RCC 7860 (cell line): ENCODE measurements at places on chromosomes 7 and 10.

DNA sequence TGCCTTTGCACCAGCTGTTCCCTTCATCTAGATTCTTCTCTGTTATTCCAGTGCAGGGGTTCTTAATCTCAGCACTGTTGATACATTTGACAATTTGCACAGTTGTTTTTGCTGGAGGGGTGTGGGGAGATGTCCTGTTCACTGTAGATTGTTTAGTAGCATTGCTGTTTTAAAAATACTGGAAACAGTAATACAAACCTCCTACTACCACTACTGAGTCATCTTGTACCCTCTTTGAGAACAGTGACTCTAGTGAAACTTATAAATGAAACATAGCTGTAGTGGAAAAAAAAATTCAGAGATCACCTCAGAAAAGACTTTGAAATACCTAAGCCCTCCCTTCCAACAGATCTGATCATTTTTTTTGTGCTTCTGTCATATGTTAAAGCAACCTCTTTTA lies 154.8 kb upstream of the TMEM196 start:
- DNase-seq: no peak

- no peak for DNase-seq
Observed at GRCh38 chr7:101390901-101391301, 28.2 kb downstream of the COL26A1 start.

DNA sequence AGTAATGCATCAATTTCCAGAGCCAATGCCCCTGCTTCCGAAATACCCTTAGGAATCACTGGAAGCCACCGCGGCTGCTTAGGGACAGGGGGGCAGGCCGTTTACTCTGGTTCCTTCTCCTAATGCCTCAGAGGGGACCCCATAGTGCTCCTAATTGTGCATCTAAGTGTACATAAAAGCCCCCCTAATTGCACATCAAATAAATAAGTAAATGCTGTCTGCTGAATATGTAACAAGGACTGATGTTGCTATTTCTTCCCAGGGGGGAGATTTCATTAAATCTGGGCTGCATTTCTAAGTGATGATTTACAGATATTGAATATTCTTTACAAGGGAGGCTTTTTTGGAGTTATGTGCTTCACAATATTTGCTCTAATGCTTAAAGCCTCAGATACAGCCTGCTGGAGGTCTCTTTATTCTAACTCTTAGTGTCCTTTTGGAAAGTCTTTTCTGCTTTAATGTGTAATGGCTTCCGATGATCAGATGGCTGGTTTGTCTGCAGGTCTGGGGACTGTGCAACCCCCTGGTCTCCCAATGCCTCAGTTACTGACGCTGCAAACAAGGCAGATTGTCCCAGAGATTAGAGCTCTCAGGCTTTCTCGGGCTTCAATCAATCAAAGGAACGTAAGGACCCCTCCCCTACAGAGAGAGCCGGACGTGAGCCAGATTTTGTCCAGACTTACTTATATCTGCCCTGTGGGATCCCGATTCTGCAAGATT lies 143.0 kb downstream of the PRPF18 start:
- no peak for DNase-seq

- no peak for DNase-seq
Observed at GRCh38 chr10:129761981-129762956, 201.8 kb downstream of the EBF3 start.

DNA sequence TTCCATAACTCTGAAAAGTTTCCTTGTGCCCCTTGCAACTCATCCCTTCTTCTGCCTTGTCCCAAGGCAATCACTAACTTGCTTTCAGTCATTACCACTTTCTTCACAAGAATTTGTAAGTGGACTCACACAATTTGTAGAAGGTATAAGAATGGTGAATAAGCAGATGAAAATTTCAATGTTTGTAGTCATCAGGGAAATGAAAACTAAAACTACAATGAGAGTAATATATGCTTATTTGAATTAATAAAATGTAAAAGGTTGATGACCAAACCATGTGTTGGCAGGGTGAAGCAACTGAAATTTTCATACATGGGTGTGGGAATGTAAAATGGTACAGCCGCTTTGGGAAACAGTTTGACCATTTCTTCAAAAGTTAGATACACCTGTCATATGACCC lies 79.7 kb downstream of the GNAT3 start:
- no peak for DNase-seq

GRCh38 chr10:124649214-124649613 lies 95.0 kb downstream of the FAM53B start:
- DNase-seq: no peak

GRCh38 chr7:957418-958220 lies 3.1 kb upstream of the ADAP1 start:
- DNase-seq: no peak

DNA sequence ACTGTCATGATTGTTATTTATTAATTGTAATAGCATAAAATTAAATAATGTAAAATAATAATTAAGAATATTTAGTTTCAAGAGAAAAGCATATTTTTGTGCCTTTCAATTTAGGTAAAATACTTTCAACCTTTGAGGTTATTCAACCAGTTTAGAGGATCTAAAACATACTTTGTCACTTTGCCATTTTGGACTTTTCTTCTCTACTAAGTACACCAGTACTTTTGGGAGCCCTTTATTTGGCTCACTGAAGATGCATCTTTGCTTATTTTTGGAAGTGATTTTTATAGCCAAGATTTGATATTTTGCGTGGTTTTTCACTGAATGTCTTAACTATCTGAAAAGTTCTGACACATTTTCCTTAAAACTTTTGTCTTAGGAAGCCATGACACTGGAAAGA lies 860.5 kb downstream of the SORCS1 start:
- no peak for DNase-seq

GRCh38 chr7:41943094-41943577 lies 240.2 kb upstream of the INHBA start:
- DNase-seq: peak; percentile 71

DNA sequence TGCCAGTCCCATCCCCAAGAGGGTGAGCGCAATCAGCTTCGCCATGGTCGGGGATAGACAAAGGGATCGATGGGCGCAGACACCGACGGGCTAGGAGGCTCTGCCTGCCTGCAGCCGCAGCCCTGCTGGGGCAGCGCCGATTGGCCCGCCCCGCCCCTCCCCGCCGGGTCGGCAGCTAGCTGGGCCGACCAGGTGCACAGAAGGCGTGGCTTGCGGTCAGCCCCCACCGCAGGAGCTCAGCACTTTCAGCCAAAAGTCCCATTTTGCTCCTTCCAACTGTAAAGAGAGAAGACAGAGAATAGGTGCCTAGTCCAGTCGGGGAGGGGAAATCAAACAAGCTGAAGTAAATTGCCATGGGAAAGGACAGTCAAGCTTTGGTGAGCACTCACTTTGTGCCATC lies at the start of gene PON1:
Gene PON1 (minus strand): TSS at position 102 of the 400 bp plus-strand sequence. CDS start 57 bp downstream, at position 45.
- DNase-seq: no peak

DNA sequence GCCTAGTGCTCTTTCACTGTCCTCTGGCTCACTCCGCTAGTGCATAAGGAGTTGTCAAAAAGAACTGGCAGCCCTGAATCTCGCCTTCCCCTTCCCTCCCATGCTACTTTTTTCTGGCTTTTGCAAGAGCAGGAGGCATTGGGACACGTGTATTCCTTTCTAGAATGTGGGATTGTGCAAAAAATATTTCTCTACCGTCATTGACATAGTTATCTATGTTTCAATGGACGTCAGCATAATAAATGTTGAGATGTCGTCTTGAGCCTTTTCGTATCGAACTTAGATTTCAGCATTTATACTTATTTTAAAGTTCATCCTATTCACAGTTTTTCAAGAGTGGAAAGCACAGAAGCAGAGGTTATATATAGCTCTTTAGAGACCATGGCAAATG lies 727 bp downstream of the ING3 start:
- DNase-seq: no peak

DNA sequence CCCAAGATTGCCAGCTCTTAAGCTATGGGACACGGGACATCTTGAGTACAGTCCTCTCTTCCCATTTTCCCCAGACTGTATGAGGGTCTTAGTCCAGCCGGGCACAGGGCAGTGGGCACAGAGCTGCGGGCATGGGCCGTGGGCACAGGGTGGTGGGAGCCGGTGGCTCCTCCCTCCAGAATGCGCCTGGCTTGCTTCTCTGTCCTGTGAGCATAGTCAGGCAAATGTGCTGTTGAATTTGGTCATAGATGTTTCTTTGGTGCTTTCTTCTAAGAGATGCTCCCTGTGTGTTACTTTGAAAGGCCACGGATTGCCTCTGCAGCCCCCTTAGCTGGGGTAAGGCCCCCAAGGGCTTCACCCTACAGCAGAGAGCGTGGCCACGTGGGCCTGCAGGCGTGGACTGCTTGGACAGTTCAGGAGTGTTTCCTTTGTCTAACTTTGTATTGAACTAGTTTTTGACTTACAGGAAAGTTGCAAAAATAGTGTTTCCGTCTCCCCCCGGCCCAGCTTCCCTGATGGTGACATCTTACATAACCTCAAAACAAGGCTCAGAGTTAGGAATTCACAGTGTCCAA lies 24.7 kb downstream of the LRRC27 start:
- no peak for DNase-seq
